ENCODE measurements at places on chromosomes 2 and 18. TPM values are rescaled to one million over a fixed set of nuclear protein-coding genes. Genes with fewer than 3 reads are reported as not detected.

- H3K36me3 ChIP-seq: no peaks in the 10 kb centered on the region
- no peaks in the 10 kb centered on the region for H3K4me1 ChIP-seq
- no peak overlapping the region for H3K4me3 ChIP-seq
- no peak overlapping the region for H3K27ac ChIP-seq
- peaks cover 51% of the 10 kb centered on the region for H3K27me3 ChIP-seq
- DNase-seq: no peak
Observed at GRCh38 chr2:200216310-200216709, 90.2 kb upstream of the SPATS2L start.

- no peaks in the 10 kb centered on the region for H3K27me3 ChIP-seq
- peaks cover 9% of the 10 kb centered on the region for H3K36me3 ChIP-seq
- H3K4me1 ChIP-seq: no peaks in the 10 kb centered on the region
- no peak overlapping the region for H3K27ac ChIP-seq
Observed at GRCh38 chr2:202932425-202933138, 20.5 kb downstream of the CARF start.

DNA sequence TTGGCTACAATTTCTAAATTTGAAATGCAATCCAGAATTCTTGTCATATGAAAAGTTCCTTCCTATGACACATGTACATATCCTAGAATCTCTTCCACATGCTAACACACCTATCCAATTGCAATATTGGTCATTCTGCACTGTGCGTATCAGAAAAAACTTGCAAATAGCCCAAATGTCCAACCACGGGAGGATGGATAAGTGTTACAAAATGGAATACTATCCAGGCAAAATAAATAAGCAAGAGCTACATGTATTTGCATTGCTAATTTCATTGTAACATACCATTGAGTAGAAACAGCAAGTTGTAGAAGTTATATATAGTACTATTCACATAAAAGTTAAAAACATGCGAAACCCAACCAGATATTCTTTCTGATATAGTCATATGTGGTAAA lies 15.6 kb upstream of the RHOB start:
- peaks cover 21% of the 10 kb centered on the region for H3K4me1 ChIP-seq
- peaks cover 28% of the 10 kb centered on the region for H3K27me3 ChIP-seq
- no peak for DNase-seq
- H3K4me3 ChIP-seq: no peak overlapping the region
- no peak overlapping the region for H3K27ac ChIP-seq

KLHL29 gene
- 0.09 TPM for total RNA-seq

CYP1B1 gene
- total RNA-seq: 4.2 TPM

Data from activated CD8-positive, alpha-beta memory T cell treated with anti-CD3 and anti-CD28 coated beads, Interleukin-2, amount 10 ng/mL, durations not matched to agents 7 days and 5 days (primary cell).